ENCODE measurements at places on chromosomes 7 and 10.

GRCh38 chr7:148935451-148935850 is 51.4 kb upstream of the EZH2 start:
- no peak for DNase-seq

GRCh38 chr7:70710011-70710480 is 421.9 kb upstream of the GALNT17 start:
- DNase-seq = no peak

- DNase-seq = no peak
These were observed 137.5 kb downstream of the ZEB1 start for GRCh38 chr10:31456468-31456867.

DNA sequence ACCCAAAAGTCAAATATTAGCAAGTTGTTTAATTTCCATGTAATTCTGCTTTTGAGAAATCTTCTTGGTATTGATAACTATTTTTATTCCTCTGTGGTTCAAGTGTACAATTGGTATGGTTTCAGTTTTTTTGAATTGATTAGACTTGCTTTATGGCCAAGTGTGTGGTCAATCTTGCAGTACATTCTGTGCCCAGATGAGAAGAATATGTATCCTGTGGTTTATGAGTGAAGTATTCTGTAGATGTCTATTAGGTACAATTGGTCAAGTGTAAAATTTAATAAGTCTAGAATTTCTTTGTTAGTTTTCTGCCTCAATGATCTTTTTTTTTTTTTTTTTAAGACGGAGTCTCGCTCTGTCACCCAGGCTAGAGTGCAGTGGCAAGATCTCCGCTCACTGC is 36.6 kb upstream of the C7orf33 start:
- no peak for DNase-seq

GRCh38 chr7:22445140-22445743 is 54.7 kb downstream of the STEAP1B start:
- DNase-seq = peak; percentile 18

DNA sequence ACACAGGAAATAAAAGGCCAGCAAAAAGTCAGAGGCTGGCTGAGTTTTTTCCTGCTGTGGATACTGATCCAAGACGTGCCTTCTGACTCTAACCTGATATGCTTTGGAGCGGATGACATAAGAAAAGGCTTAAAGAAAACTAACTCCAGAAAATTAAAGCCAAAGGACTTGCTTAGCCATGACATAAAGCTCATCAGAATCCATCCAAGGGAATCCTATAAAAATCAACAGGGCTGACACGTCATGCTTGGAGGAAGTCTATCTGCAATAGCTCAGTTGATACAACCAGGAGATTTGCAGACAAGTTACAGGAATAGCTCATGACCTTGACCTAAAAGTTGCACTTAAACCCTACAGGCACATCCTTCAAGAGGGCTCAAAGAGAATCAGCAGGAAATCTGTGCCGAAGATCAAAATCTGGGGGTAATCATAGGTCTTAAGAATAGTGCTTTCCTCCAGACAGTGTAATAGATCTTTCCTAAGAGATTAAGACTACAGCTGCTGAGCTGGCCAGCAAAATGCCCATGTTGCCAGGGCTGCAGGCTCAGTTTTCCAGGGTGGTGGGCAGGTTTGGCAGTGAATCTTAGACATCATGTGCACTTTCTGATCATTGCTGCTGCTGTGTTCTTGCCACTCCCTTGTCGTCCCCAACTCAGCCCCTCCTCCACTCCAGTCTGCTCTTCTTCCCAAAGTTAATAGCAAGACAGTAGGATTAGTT is 111.5 kb upstream of the SVIL start:
- DNase-seq = no peak

DNA sequence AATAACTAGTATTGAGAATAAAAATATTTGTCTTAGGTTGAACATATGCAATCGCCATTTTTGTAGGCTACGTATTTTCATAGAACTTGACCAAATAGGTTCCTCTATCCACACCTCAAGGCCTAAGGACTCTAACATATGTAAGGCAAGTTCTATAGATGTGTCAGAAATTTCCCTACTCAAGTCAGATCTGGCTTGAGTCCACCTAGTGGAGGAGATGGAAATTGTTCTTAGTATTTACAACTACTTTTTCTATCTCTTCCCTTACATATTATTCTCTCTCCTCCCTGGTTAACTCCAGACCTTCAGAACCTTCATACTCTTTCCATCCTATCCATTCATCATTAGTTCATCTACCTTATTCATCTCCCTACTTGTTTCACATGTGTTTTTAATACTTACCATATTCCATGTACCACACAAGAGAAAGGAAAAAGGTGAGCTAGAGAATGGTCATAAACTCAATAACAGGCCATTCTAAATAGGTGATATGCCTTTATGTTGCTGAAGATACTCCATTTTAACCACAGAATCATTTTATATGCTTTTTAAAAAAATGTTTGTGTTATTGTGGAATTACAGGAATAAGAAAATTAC is 174.5 kb upstream of the HDAC9 start:
- no peak for DNase-seq

GRCh38 chr7:67341153-67341768 is 344.6 kb downstream of the TYW1 start:
- no peak for DNase-seq

GRCh38 chr10:132861116-132861691 is 75.3 kb upstream of the NKX6-2 start:
- no peak for DNase-seq

GRCh38 chr7:31782411-31782991 is 95.5 kb downstream of the PPP1R17 start:
- no peak for DNase-seq

- no peak for DNase-seq
These were observed 18.2 kb upstream of the ZRANB1 start for GRCh38 chr10:124923684-124924083.

GRCh38 chr10:110835841-110836240 is 35.9 kb upstream of the PDCD4 start:
- no peak for DNase-seq
